Activated T-helper 2 cell treated with anti-CD3 and anti-CD28 coated beads, Interferon-gamma antibody, Interleukin-2, Interleukin-4, amounts not matched to agents 10 μg/mL and 5 μg/mL and 100 μg/mL, durations not matched to agents 14 hours and 24 hours and 36 hours (primary cell): ENCODE measurements at places on chromosomes 7 and 10. TPM values are rescaled to one million over a fixed set of nuclear protein-coding genes. Genes with fewer than 3 reads are reported as not detected.

GRCh38 chr7:55827577-55827976 is 35.0 kb downstream of the SEPTIN14 start:
- DNase-seq, result no peak

GRCh38 chr7:28745351-28745750 is 212.8 kb downstream of the TRIL start:
- DNase-seq, result no peak

- DNase-seq, result no peak
Measured at GRCh38 chr10:76119036-76119435, 687.6 kb downstream of the LRMDA start.

DNA sequence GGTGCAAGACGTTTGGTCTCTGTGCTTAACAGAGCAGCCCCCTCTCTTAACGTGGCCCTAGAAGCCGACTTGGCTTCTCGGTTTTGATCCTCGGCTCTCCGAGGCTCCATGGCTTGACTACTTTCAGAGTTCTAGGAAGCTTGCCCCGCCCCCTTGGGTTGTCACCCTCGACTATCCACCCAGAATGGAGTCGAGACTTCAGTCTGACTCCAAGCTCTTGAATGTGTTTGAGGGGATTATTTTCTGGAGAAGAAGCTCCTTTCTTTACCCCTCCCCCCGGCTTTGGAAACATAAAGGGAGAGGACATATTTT is 448 bp downstream of the SEC24C start:
- DNase-seq, result peak; percentile 56

DNA sequence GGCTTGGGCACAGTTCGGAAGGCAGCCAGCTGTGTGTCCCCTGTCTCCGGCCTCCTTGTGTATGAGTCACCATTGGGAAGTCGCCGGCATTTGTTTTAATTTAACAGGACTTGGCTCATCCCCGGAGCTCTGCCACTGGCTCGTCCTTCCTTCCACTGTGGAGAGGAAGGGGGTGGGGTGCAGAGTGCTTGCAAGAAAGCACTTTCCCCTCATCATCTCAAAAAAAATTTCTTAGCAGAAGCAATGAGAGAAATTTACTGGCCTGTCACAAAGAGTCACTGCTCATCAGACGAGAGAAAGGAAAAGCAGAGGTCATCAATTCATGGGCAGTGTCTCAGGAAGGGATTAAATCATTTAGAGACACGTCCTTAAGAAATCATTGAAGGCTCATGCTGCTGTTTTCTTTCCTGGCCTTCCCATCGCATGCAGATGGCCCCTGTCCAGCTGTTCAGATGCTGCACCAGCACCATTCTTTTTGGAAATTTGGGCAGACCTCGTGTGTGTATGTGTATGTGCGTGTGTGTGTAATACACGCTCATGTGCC is 93.3 kb downstream of the BMS1 start:
- DNase-seq, result no peak

DNA sequence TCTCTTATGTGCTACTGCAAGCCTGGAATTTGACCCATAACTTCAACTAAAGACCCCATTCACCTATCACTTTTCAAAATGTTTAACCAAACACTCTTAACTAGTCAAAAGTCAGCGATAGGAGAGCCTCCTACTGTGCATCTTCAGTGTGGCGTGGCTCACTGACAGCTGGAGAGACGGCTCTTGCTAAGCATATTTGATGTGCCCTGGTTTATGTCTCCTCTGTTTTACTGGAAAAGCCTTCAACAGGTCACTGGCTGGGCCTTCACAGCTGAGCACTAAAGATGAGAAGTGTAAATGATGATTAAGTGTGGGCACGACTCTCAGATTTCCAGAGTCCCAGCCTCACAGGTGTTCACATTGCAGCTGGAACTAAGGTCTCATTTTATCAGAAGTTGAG is 472.1 kb downstream of the SEMA3D start:
- no peak for DNase-seq

DNA sequence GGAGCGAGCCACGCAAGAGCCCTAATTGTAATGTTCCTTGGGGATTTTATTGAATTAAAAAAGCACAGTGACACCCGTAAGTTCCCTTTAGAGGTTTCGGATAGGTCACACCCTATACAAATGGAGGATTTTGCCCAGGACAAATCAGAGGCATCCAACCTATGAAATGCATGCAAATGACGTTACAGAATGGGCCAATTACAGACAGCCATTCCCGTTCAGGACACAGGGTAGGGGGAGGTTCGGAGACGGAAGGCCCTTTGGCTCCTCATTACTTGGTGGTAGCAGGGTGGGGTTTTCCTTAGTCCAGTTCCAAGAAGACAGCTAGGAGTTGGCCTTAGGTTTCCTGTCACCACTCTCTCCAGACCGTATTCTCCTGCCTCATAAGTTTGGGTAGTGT is 754.1 kb downstream of the IPMK start:
- no peak for DNase-seq

GRCh38 chr7:123709525-123709924 is 39.3 kb downstream of the WASL start:
- no peak for DNase-seq

- peak; percentile 50 for DNase-seq
Measured at GRCh38 chr7:50206453-50207250, 97.9 kb upstream of the IKZF1 start.

GRCh38 chr10:79038841-79039201 is 29.9 kb upstream of the ZMIZ1 start:
- DNase-seq, result no peak

- DNase-seq, result no peak
Measured at GRCh38 chr7:44958645-44959344, 20.0 kb downstream of the MYO1G start.

GRCh38 chr7:140631602-140632001 is 9.0 kb downstream of the DENND2A start:
- DNase-seq, result no peak

- DNase-seq, result no peak
Measured at GRCh38 chr10:108801220-108801619, 1122.1 kb downstream of the XPNPEP1 start.

GRCh38 chr7:138891446-138891810 is 89.8 kb downstream of the KIAA1549 start:
- DNase-seq, result no peak

DNA sequence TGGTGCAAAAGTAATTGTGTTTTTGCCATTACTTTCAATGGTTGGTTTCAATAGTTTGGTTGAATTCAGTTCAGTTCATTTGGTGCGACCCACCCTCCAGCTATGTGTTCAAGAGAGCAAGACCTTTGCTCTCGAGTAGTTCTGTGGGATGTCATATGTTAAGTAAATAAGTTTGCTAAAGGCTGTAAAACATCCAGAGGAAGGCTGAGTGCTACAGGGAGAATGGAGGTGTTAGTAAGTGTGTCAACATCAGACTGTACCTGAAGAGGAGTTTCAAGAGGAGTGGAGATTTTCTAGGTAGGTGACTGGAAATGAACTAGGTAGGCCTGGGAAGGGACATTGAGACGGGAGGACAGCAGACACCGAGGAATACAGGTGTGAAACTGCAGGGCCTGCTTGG is 147.7 kb downstream of the SH2D4B start:
- no peak for DNase-seq

- no peak for DNase-seq
Measured at GRCh38 chr10:118523775-118524174, 71.7 kb downstream of the PRLHR start.

- no peak for DNase-seq
Measured at GRCh38 chr7:18552943-18553604, 57.5 kb downstream of the HDAC9 start.

- no peak for DNase-seq
Measured at GRCh38 chr7:122974229-122974628, 21.3 kb downstream of the TAS2R16 start.

- no peak for DNase-seq
Measured at GRCh38 chr10:20912969-20913368, 15.9 kb upstream of the NEBL start.

DNA sequence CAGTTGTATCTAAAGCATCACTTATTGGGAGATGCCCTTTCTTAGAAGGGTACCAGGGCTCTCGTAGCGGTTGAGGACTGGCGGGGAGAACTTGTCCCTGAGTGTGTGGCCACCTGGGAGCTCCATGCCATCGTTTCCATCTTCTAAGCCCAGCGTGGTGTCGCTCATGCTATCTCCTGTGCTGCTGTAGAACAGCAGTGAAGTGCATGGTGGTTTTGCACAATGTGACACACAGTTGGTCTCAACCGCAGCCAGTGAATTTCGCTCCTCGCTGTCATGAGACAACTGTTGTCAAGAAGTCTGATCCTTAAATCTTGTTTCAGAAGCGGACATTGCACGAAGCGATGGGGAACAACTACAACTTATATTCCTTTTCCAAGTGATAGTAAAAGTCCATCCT is 283.4 kb downstream of the GRID1 start:
- no peak for DNase-seq

DNA sequence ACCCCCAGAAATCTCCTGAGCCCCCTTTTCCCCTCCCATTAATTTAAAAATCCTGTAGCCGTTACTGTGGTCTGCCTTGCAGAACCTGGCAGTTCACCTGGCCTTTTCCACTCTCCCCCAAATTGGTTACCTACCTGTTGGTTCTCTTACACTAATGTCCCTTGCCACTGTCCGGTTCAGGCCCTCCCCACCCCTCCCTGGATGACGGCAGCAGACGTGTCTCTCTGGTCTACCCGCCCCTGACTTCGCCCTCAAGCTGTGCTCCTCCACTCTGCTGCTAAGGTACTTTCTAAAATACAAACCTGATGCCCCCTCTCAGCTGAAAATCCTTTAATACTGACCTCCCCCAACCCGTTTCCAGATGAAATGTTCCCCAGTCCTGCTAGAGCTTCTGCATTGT is 15.6 kb upstream of the SH3PXD2A start:
- DNase-seq, result no peak

- DNase-seq, result no peak
Measured at GRCh38 chr10:74206746-74207145, 55.7 kb downstream of the ADK start.

DNA sequence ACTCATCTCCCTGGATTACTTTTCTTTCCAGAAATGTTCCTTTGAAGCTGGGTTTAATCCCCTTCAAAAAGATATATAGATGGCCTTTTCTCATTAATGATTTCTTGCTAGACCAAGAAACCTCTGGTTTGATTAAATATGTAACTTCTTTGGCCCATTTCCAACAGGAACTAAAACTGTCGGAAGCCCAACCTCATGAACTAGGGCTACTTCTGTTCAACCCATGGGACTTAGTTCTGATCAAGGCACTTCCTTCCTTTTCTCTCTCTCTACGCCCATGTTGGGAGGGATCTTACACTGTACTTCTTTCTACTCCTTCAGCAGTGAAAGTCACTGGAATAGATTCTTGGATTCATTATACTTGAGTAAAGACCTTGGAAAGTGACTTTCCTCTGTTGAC is 83.6 kb downstream of the TMEM106B start:
- no peak for DNase-seq

DNA sequence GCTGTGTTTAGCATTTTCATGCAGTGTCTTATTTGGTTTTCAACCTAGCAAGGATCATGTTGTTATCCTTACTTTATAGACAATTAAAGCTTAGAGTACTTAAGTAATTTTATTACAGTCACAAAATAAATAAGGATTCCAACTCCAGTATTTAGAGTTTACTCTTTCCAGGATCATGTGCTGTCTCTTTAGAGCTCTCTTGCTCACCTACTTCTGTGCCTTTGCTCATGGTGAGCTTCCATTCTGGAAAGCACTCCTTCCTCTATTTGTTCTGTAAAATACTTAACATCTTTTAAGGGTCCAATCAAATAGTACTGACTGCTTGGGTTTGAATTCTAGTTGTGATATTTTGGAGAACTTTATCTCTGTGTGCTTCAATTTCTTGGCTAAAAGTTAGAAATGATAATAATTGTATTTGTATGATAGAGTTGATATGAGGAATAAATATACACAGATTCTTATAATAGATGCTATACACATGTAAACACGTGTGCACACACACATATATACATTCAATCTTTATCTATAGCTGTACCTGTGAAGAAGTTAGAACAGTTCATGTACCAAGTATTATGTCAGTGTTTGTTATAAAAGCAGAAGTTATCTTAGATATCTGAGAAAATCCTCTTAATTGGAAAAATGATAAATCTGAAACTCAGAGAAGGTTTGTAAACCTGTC is 18.2 kb upstream of the CALCR start:
- no peak for DNase-seq

GRCh38 chr7:67309764-67310549 is 313.3 kb downstream of the TYW1 start:
- DNase-seq, result no peak

DNA sequence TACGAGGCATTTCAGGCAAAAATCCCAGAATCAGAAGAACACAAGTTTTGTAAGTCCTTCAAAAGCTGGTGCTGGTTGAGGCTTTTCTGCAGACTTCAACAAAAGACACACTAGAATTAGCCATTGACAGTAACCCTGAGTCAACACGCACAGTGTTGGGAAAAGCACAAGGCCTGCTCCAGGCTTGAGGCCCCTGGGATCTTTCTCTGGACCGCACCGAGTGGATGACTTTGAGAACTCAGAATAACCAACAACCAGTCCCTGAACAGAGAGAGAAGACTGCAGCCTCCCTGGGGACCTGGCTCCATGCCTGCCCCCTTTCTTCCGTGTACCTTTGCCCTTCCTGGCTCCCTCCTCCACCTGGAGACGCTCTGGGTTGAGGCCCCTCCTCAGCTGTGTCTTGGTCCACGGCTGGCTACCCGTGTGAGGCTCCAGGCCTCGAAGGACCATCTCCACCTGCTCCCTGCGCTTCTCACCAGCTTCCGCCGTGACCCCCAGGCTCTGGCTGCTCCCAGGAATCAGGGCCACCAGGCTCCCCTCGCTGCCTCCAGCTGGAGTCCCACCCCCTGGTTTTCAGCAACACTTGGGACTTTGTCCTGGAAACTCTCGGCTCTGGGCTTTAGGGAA is 28.4 kb downstream of the DIP2C start:
- no peak for DNase-seq

DNA sequence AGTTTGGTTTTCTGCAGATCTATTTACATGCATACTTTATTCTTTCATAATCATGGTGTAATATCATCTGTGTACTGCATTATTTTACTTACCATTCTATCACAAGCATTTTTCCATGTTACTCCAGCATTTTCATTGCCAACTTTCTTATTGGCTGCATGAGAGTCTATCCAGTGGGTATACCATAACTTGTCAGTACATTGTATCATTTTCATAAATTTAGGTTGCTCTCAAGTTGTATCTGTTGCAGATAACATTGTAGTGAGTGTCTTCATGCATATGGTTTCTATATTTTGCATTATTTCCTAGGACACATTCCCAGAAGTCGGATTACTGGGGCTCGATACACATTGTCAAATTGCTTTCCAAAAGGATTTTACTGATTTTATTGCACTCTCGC is 87.2 kb upstream of the INSYN2A start:
- DNase-seq, result no peak

GRCh38 chr10:615583-616152 is 73.8 kb downstream of the DIP2C start:
- DNase-seq, result no peak

- no peak for DNase-seq
Measured at GRCh38 chr10:17764142-17764541, 12.1 kb downstream of the TMEM236 start.

Gene SFRP4
- not detected in 2 replicates for total RNA-seq

Gene CHAT
- total RNA-seq, result 2.2 and 2.5 TPM in 2 replicates

Gene DOCK1
- 0.59 and 1.1 TPM in 2 replicates for total RNA-seq

Gene DNTT
- not detected in 2 replicates for total RNA-seq

Gene ATRNL1
- total RNA-seq, result 0.50 and 0.87 TPM in 2 replicates

Gene IMMP2L
- total RNA-seq, result 12.4 and 20.0 TPM in 2 replicates

Gene MALRD1
- not detected in 2 replicates for total RNA-seq

Gene KNDC1
- 0.39 and 0.51 TPM in 2 replicates for total RNA-seq

Gene SRRM3
- 0.11 and 0.23 TPM in 2 replicates for total RNA-seq

Gene HMX2
- total RNA-seq, result not detected in 2 replicates

Gene CPXM2
- not detected in 2 replicates for total RNA-seq

Gene NYAP1
- total RNA-seq, result 0.27 and 0.34 TPM in 2 replicates

Gene GDF10
- total RNA-seq, result 0.11 and 0.25 TPM in 2 replicates

Gene TRIM74
- 0.43 and 0.69 TPM in 2 replicates for total RNA-seq

Gene UNCX
- not detected in 2 replicates for total RNA-seq

Gene H2BK1
- not detected in 2 replicates for total RNA-seq

Gene ASAH2
- 1.7 TPM in 2 replicates for total RNA-seq

Gene FAM131B
- total RNA-seq, result 1.3 and 2.0 TPM in 2 replicates
